ENCODE measurements at places on chromosomes 3 and 15. TPM values are rescaled to one million over a fixed set of nuclear protein-coding genes. Genes with fewer than 3 reads are reported as not detected.

- DNase-seq, result peak; percentile 4
These were observed 105.7 kb downstream of the ZNF385D start for GRCh38 chr3:21645121-21645897.

- DNase-seq, result no peak
These were observed 17.9 kb downstream of the CDAN1 start for GRCh38 chr15:42719043-42719442.

GRCh38 chr3:129606636-129607390 is at the start of gene PLXND1:
TSS of gene PLXND1 (minus strand) at chr3:129606676. CDS start at chr3:129606639, 37 bp downstream.
- peak; percentile 81 for DNase-seq

DNA sequence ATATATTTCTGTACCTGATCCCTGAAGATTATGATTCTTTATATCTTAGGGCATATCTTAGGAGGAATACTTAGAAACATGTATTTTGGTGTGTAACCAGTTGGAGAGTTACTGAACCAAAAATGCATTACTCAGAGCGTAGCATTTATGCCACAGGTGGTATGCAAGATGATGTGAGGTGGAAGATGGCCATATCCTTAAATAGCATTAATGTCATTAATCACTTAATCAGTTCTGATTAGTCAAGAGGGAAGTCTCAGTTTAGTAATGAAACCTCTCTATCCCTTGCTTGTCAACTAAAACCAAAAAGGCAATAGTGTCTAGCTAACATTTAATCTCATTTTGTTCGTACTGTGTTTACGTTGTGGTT is 130.5 kb upstream of the PHLDB2 start:
- DNase-seq, result no peak

Gene UMPS
- 41.9 TPM for total RNA-seq

Gene TERC
- total RNA-seq, result 10.0 TPM

Gene ACP3
- not detected for total RNA-seq

Gene UBE3A
- 69.3 TPM for total RNA-seq

Gene MYZAP
- 8.1 TPM for total RNA-seq

Gene P2RY13
- not detected for total RNA-seq

Data from endothelial cell of umbilical vein (primary cell).